ENCODE measurements at places on chromosomes 2 and 18. TPM values are rescaled to one million over a fixed set of nuclear protein-coding genes. Genes with fewer than 3 reads are reported as not detected.

The ALK gene
- 2.2 TPM for total RNA-seq

The AMER3 gene
- not detected for total RNA-seq

The NT5C1B gene
- not detected for total RNA-seq

The TTN gene
- total RNA-seq, result 18.2 TPM

The UGT1A6 gene
- 0.82 TPM for total RNA-seq

The LONRF2 gene
- total RNA-seq, result 2.5 TPM

The RAB6D gene
- total RNA-seq, result not detected

The ASPRV1 gene
- 1.8 TPM for total RNA-seq

The FOXI3 gene
- not detected for total RNA-seq

The USP37 gene
- total RNA-seq, result 44.6 TPM

The EN1 gene
- 0.28 TPM for total RNA-seq

The MRPL53 gene
- total RNA-seq, result 33.3 TPM

The REG1B gene
- total RNA-seq, result not detected

The ODC1 gene
- 155 TPM for total RNA-seq

The DSG2 gene
- 33.5 TPM for total RNA-seq

- DNase-seq, result no peak
Measured at GRCh38 chr2:112065486-112065885, 10.4 kb downstream of the TMEM87B start.

DNA sequence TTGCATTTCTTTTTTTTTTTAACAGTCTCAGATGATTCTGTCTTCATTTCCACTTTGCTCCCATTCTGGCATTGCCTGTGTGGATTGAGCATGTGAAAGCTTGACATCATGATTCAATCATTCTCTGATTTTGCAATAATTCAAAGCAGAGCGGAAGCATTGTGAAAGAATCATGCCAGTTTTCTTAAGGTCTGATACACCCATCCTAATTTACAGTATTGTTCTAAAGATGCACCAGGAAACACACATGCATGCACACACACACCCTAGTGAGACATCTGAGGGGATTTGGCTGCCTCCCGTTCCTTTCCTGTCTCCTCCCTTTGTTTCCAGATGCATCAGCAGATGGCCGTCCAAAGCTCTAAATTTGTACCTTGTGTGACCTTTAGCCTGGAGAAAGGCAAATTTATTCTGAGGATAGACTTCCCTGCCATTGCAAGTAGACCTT, 97.3 kb downstream of the FMNL2 start:
- DNase-seq, result no peak

- no peak for DNase-seq
Measured at GRCh38 chr2:68237976-68238580, 14.3 kb downstream of the PPP3R1 start.

DNA sequence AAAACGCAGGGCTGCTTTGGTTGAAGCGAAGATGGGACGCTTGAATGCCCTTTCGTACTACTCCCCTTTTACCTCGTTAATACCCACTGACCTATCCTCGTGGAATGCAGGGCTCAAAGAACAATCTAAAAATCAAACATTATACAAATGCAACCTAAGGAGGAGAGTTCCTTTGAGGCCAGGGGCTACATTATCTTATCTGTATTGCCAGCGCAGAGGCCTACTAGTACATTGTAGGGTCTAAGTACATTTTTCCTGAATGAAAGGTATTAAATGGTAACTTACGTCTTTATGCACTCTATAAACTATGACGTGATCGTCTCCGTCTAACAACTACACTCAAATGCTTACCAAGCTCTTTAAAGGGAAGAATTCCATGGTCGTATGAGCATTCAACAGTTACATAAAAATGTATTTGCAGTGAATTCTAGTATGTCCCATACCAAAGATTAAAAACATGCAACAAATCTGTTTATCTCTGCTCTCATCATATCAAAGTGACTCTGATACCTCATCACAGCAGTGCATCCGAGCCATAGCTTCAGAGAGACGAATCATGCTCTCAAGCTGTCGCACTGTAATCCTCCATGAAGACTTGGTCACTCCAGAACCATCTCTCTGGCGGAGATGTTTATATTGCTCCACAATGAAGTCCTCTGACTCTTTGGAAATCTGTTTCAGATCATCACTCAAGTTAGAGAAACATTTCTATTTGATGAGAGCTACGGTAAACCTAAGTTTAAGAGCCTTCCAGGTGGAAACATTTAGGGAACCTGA, 14.1 kb upstream of the LCT start:
- no peak for DNase-seq

DNA sequence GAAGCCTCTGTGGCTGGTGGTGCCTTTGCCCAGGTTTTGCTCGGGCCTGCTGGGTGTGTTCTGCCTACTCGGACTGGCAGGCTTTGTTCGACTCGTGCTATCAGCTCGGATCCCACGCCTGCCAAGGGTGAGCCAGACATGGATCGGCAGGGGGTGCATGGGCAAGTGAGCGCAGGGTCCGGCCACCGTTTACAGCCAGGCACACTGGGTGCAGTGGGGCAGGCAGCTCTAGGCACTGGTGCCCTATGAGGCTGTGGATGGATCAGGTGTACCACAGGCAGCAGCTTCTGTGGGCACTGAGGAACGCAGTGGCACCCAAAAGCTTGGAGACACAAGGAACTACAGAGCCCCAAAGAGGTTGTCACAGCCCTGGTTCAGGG, 25.6 kb downstream of the MARCHF7 start:
- no peak for DNase-seq

- no peak for DNase-seq
Measured at GRCh38 chr2:189222468-189223105, 43.0 kb upstream of the COL5A2 start.

- no peak for DNase-seq
Measured at GRCh38 chr2:121326628-121327027, 41.6 kb upstream of the TFCP2L1 start.

- DNase-seq, result no peak
Measured at GRCh38 chr2:97870396-97870843, 125.3 kb downstream of the TMEM131 start.

GRCh38 chr18:5106730-5107129, 90.3 kb downstream of the AKAIN1 start:
- no peak for DNase-seq

DNA sequence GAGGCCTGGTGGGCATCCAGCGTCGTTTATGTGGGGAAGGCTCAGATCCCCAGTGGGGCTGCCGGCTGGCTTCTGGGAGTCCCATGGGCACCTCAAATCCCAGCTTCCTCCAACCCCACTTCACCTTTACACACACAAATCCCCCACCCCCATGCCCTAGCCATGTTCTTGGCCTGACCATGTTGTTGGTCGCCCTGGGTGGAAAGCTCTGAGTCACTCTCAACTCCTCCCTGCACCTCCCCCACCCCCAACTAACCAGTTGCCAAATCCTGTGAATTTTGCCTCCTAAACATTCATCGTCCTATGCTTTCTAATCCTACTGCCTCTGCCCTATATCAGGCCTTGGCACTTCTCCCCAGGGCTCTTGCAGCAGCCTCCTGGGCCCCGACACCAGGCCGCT, 6.4 kb downstream of the TNS1 start:
- peak; percentile 54 for DNase-seq

DNA sequence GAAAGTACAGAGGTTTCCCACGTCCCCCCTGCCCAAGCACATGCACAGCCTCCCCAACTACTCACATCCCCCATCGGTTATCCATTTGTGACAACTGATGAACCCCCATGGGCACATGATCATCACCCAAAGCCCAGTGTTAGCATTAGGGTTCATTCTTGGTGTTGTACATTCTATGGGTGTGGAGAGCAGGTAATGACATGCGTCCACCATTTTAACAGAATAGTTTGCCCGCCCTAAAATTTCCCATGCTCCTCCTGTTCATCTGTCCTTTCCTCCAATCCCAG, 74.3 kb downstream of the LONRF2 start:
- DNase-seq, result no peak

DNA sequence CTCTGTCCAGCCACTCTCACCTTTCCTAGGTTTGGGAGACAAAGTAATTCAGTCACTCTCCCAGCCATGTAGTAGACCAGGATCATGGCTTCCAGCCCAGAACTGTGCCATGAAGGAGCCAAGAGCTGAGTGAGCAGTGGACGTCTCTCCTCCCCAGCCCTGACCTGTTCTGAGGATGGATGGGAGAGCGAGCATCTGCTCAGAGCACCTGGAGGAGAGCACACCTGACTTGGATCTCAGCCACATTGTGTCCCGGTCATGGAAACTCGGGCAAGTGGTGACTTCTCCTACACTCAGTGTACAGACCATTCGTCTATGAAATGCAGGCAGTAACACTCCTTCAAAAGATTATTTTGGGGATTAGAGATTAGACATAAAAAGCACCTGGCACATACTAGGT, 299.7 kb downstream of the TNS1 start:
- DNase-seq, result no peak

DNA sequence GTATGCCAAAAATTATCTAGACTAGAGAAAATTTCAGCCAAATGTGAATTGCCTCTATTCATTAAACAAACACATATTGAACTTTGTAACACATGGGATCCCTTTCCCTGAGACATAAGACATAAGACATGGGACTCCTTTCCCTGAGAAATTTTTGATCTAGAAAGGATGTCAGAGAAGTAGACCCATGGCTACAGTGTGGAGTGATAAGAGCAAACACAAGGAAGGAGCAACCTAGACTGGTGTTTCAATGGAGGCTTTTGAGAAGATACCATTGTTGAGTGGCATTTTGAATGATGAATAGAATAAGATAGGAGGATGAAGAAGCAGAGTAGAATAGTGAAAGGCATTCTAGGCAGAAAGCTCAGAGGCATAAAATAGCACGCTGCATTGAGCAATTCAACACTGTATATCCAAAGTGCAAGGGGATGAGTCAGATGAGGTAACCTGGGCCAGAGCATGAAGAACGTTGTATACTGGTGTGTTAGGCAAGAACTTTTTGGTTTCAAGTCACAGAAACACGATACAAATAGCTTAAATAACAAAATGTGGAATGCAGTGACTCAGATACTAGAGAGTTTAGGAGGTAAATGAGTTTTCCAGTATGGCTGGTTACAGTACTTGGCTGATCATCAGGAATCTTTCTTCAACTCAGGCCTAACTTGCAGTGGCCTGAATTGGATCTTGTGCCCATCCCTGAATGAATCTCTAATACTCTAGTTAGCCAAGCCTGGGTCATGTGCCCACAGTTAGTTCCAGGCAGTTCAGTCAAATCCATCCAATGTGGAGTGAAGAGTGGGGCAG, 129.8 kb upstream of the TANK start:
- DNase-seq, result no peak

DNA sequence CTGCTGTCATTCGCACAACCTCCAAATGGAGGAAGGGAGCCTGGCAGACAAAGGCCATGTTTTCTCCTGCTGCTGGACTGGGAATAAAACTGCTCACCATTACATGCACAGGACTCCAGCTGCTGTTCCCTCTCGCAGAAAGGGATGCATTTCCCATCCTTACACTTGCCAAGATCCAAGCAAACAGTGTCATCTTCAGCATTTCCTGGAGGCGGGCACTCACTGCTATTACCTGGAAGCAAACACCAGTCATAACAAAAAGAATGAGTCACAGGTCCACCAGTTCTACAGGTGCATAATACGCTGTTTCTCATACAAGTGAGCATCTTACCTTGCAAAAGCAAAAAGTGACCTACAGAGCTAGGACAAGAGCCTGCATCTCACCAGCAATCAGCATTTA, 22.7 kb downstream of the IAH1 start:
- no peak for DNase-seq

DNA sequence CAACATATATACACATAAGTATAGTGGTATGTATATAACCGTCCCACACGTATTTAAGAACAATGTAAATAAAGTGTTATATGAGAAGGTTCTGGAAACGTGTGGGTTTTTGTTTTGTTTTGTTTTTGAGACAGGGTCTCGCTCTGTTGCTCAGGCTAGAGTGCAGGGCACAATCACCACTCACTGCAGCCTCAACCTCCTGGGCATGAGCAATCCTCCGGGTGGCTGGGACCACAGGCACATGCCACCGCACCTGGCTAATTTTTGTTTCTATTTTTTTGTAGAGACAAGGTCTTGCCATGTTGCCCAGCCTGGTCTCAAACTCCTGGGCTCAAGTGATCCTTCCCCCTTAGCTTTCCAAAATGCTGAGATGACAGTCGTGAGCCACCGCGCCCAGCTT, 6.2 kb downstream of the ADAM17 start:
- no peak for DNase-seq

GRCh38 chr18:33750366-33750765, 172.3 kb downstream of the ASXL3 start:
- no peak for DNase-seq

DNA sequence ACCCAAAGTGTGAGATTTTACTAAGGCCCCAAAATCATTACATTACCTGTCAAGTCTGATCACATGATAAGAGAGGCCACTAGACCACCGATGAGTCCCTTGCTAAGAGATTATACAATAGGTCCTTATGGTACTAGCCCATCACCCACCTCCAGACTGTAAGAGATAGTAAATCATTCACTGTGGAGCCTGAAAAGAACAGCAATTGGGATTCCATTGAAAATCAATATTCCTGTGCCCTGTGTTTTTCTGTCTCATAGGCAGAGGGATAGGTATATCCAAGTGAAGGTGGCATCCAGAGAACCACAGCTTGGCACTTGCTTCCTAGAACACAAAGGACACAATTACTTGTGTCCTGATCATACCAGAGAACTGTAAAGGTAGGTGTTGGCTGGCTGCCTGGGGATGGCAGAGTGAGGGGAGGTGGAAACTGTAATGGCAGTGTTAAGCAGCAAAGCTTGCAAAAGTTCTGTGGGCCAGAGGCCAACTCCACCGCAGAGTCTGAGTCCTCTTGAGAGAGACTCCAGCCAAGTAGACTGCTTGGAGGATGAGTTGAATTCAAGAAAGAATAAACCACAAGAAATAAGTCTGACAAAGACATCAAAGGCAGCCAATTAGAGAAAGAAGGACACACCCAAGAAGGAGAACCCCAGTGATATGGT, 102.0 kb upstream of the PIEZO2 start:
- DNase-seq, result no peak

DNA sequence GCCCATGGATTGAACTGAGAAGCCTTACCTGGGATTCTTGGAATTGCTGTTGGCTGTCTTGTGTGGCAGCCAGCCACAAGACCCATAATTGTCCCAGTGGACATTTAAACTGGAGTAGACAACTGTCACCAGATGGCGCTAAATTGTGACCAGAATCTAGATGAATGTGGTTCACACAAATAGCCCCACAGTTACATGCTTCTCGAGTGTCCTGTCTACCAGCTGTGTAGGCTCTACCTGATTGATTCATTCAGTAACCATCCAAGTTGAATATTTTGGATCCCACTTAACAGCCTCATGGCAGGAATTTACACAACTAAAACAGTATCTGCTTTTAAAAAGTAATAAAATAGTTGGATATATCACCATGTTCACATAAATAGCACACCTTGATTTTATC, 73.2 kb downstream of the MAP4K4 start:
- DNase-seq, result no peak

Measured in omental fat pad (tissue), 4 donors.